Activated T-cell treated with anti-CD3 and anti-CD28 coated beads for 48 hours (primary cell): ENCODE measurements at places on chromosomes 5 and 9.

DNA sequence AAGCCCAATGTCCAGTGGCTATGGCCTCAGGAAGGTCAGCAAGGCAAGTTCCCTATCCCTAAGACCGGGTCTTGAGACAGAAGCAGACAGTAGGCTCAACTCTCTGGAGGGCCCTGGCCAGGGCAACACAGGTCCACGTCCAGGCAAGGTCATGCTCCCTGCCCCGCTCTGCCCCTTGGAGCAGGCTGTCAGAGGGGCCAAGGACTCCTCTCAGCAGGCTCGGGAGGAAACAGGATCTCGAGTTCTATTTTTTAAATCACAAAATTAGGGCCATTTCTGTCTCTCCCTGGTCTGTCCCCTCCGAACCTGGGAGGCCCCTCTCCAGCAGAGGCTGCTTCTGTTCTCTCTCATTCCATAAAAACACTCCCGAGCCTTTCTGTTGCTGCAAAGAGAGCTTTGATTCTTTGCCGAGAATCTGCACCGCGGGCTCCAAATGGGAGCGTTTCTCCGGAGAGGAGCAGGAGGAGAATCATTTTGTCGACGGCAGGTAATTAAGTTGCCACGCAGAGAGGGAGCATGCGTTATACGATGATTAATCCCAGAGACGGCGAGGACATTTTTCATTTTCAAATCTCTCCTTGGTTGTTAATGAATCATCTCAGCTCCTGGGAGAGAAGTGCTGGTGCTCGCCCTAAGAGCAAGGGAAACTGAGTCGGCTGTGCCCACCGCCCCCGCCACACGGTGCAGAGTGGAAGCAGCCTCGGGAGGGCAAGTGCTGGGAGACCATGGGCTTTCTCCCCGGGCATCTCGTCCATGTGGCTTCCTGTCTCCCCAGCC is 24.5 kb upstream of the FCN1 start:
- no peak for DNase-seq

GRCh38 chr5:91293131-91293530 is 90.0 kb downstream of the ARRDC3 start:
- DNase-seq, result no peak

- DNase-seq, result no peak
Measured at GRCh38 chr9:37904445-37905130, 661 bp upstream of the SLC25A51 start.

- no peak for DNase-seq
Measured at GRCh38 chr9:94950579-94951323, 224.3 kb downstream of the AOPEP start.

GRCh38 chr9:110188991-110189390 is 19.0 kb downstream of the C9orf152 start:
- no peak for DNase-seq

GRCh38 chr9:79377339-79377855 is 194.4 kb upstream of the TLE4 start:
- no peak for DNase-seq

- peak; percentile 89 for DNase-seq
Measured at GRCh38 chr5:131634996-131635683, at the start of gene RAPGEF6. Gene RAPGEF6, minus strand, starts transcription at chr5:131635229. Its CDS starts 199 bp downstream, at chr5:131635030.

DNA sequence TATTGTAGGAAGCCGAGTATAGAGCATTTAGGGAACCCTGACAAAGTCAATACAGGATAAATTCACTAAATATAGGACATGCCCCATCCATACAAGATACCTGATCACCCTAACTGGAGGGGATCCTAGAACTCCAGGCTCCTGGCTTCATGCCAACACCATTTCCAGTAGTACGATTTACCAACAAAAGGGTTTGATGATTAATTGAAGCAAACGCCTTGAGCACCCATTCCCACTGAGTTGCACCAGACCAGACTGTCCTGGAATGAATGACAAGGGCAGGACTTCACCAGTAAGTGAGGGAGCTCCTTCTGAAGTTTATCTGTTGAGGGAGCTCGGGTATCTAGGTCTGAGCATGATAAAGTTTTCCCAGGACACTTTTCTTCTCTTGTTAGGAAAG is 327.2 kb upstream of the MSX2 start:
- DNase-seq, result no peak

GRCh38 chr5:134508521-134509195 is 16.8 kb upstream of the JADE2 start:
- DNase-seq, result no peak

DNA sequence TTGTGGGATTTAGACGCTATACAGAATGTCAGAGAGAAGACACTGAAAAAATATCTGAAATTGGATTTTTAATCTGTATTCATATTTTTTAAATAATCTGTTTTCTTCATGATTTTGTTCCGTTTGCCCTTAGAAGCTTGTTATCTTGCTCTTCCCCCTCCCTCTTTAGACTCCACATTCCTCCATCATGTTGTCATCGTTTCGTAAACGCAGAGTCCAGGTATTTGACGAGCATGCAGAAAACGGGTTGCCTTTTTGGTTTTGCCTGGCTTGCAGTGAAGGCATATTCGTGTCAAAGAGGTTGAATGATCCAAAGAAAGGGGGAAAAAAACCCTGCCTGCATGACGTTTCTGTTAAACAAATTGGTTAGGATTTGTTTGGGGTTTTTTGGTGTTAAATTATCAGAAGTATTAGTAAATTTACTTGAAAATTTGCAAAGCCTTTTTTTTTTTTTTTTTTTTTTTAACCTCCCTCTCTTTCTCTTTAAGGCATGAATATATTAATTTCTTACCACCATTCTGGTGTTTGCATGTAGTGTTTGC is 2.9 kb downstream of the SPTAN1 start:
- DNase-seq, result no peak

DNA sequence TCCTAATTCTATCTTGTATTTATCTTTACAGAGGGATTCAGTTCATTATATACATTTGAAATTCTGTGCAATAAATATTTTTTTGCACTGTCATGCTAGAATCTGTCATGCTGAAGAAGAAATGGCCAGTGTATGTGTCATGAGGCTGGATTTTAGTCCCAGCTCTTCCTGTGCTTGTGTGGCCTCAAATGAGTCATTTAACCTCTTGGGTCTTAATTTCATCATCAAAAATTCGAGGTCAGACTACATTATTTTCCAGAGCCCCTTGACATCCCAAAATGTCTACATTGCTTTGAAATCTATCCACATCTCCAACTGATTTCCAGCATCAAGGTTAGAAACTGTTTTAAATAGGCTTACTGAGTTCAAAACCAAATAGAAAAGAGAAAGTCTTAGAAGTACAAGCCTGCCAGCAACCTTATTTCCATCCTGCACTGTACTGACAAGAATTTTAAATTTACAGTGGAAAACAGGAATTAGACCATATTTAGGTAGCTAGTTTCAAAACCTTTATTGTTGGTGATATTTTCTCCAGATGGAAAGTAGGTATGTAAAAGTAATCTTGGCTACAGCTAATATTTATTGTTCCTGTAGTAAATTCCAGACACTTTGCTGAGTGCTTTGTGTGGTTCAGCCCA is 96.7 kb upstream of the MAMDC2 start:
- DNase-seq, result no peak

DNA sequence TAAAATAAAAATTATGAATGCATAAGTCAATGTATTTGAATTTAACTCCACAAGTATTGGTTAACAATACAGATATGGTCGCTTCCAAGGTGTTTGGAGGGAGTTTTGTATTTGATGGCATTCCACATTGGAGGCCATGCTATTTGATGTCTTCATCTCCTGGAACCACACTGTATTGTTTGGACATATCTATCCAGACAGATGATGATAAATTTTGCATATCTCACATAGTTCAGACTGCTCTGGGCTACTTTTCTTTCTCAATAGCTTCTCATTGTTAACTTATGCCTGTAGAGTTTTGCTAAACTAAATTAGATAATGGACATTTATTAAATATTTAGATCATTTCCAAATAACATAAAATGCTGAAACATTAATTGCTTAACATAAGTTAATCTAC is 58.0 kb downstream of the CDKN2A start:
- no peak for DNase-seq

GRCh38 chr5:148491793-148492184 is 108.0 kb downstream of the FBXO38 start:
- DNase-seq, result no peak

DNA sequence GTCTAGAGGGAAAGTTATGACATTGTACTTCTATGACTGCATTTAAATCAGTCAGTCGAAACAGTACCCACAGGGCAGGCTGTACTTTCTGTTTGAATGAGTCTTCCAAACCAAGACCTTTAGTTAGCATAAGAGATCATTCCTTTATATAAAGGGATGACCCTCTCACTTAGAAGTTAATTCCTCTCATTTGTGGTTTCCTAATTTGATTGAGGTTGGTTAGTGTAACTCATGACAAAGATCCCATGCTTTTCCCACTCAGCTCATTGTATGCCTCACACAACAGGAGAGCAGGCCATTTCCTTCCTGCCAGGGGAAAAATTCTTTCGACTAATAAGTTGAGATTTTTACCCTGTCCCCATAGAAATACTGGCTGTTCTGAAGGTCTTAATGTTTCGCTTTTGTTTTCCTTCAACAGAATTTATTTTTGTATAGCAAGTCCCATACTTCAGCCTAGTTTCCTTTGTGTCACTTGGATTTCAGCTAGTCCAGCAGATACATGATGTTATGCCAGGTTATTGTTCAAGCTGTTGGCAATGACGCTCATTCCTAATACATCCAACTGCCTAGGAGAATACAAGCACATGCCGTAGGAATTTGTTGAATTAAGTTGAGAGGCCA is 500.7 kb downstream of the SPATA31D1 start:
- DNase-seq, result no peak

GRCh38 chr5:145072889-145073288 is 762.3 kb downstream of the PRELID2 start:
- no peak for DNase-seq

- DNase-seq, result no peak
Measured at GRCh38 chr5:135555530-135555929, 19.8 kb upstream of the NEUROG1 start.

DNA sequence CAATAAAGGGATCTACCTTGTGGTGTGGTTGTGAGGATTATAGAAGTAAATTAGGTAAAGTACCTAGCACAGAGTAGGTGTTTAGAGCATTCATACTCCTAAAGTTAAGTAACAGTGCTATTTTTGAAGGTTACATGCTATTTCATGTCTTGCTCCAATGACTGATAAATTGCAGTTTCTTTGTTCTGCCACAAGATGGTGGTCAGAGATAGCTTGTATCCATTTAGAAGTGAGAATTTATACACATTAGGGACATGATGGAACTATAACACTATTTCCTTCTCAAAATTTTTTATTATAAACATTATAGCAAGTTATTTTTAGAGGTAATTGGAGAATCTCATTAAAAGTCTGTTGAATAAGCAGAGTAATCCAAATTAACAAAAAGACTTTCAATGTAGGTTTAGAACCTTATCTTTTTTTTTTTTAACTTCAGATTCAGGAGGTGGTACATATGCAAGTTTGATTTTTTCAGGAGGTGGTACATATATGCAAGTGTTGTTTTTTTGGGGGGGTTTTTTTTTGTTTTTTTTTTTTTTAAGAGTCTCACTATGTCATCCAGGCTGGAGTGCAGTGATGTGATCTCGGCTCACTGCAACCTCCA is 17.1 kb downstream of the MTREX start:
- no peak for DNase-seq

DNA sequence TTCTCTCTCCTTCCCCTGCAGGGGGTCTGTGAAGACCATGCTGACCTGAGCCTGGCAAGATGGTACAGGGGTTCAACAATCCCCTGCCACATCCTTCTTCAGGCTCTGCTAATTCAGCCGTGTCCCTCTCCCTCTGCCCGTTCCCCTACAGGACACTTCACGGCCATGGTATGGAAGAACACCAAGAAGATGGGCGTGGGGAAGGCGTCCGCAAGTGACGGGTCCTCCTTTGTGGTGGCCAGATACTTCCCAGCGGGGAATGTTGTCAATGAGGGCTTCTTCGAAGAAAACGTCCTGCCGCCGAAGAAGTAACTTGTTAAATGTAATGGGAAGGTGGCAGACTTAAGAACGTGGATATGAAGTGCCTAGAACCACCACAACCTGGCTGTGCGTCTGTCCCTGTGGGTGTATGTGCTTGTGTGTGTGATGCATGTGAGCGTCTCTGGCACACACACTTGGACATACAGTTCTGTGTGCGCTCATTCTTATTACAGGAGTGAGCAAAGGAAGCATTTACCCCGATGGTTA is 6.9 kb upstream of the CCIN start:
- DNase-seq, result no peak

- no peak for DNase-seq
Measured at GRCh38 chr9:12224449-12224848, 468.7 kb upstream of the TYRP1 start.

- peak; percentile 76 for DNase-seq
Measured at GRCh38 chr5:76402251-76402885, 717 bp upstream of the IQGAP2 start.

- no peak for DNase-seq
Measured at GRCh38 chr9:136052472-136052880, 42.6 kb downstream of the NACC2 start.
